ENCODE measurements at places on chromosomes 5 and 9.

DNA sequence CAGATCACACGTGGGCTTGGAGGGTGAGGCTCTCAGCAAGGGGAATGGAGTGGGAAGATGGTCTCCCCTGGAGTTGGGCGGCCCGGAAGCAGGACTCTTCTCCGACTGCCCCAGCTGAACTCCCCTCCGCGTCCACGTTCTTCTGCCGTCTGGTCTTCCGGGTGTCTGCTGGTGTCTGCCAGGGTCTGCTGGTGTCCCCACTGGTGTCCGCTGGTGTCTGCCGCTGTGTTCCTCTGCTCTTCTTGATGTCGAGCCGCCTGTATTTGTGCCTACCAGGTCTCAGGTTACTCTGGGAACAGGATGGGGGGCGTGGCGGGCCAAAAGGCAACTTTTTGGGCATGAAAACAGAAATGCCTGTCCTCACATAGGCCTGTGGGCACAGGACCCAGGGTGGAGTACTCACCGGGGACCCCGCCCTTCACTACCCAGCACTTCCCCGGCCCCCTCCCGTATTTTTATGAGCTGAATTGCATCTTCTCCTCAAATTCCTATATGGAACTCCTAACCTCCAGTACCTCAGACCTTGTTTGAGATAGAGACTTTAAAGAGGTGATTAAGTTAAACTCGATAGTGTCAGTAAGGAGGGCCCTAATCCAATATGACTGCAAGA lies 675.4 kb downstream of the SEMA5A start:
- DNase-seq, result no peak

GRCh38 chr5:34552686-34553085 lies 103.4 kb upstream of the RAI14 start:
- no peak for DNase-seq

- no peak for DNase-seq
Measured at GRCh38 chr9:40913928-40914673, 214.4 kb downstream of the FOXD4L6 start.

DNA sequence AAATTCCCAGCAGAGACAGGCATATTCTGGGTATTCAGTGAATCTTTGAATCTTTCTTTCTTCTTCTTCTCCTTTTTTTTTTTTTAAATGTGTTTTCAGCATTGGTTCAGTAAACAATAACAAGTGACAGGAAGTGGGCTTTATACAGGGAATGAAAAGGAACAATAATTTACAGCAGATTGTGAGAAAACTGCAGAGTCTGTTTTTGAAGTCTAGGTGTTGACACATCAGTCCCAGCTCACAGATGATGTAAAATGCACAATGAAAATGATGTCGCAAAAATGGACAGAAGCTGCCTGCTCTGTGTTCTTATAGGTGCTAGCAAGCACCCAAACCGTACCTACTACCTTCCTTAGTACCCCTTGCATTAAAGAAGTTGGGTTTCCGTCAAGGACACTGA lies 38.8 kb downstream of the TNC start:
- DNase-seq, result no peak

- no peak for DNase-seq
Measured at GRCh38 chr5:99033014-99033900, 104.5 kb upstream of the CHD1 start.

GRCh38 chr5:135230251-135230925 lies 168.6 kb downstream of the MACROH2A1 start:
- no peak for DNase-seq

- DNase-seq, result no peak
Measured at GRCh38 chr5:104763216-104763615, 1200.6 kb upstream of the NUDT12 start.

DNA sequence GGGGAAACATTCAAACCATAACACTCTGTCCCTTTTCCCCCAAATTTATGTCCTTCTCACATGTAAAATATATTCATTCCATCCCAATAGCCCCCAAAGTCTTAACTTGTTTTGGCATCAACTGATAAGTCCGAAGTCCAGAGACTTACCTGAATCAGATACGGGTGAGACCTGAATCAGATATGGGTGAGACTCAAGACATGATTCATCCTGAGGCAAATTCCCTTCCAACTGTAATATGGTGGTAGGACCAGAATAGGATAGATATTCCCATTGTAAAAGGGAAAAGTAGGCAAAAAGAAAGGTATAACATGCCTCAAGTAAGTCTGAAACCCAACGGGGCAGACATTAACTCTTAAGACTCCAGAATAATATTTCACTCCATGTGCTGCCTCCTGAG lies 115.6 kb upstream of the CKMT2 start:
- DNase-seq, result no peak

DNA sequence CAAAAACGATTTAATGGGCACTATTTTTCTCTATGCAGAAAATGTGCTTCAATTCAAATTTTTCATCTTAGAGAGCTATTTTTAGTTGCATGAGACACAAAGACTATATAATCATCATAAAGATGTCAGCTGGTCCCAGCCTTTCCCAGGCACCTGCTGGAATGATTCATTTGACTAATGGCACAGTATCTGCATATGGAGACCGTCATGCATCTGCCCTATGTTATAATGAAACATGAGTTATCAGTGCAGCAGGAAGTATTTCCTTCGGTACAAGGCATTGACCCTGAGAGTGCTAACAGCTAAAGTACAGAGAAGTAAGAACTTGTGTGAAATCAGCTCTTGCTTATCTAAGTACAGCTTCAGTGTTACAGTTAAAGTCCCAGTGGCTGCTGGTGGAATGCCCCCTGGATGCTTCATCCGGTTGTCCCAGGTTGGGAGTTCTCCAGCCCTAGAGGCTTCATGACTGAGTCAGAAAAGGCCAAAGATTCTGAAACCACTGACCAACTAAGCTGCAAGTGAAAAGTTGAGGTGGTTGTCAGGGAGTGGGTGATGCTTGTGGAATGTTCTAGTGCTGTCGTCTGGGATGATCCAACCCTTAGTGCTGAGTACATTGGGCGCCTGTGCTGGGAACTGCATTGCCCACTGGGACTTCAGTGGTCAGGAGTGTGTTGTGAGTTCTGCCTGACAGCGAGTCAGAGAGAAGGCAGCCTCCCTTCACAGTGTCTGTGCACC lies 57.2 kb downstream of the MTRR start:
- no peak for DNase-seq

GRCh38 chr5:13346401-13346800 lies 598.1 kb downstream of the DNAH5 start:
- DNase-seq, result no peak

DNA sequence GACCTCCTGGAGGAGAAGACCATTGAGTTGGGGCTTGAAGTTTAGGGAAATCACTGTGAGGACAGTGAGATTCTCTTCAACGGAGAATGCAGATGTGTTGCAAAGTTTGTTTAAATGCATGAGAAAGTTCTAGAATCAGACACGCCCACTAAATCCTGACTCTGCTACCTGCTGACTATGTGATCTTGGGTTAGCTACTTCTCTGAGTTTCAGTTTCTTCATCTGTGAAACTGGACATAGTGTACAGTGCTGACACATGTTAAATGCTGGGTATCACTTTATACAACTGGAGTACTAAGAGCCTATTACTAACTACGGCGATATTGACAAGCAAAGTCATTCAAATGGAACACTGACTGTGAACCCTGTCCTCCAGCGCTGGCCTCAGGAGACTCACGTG lies 255.5 kb downstream of the HSPA4 start:
- no peak for DNase-seq

GRCh38 chr9:117809751-117810150 lies 105.5 kb downstream of the TLR4 start:
- DNase-seq, result no peak
